ENCODE measurements at places on chromosomes 1 and 21.
A peak's percentile ranks its signal among the peaks of the same experiment; 100 is the strongest.

GRCh38 chr1:77538956-77539518 lies 143.4 kb downstream of the ZZZ3 start:
- H3K36me3 ChIP-seq, result no peaks in the 10 kb centered on the region
- peak overlapping the region; percentile 22 for H3K27ac ChIP-seq
- no peaks in the 10 kb centered on the region for H3K27me3 ChIP-seq
- H3K4me3 ChIP-seq, result no peak overlapping the region
- peaks cover 14% of the 10 kb centered on the region for H3K4me1 ChIP-seq

GRCh38 chr1:208150833-208151458 lies 93.2 kb downstream of the PLXNA2 start:
- DNase-seq, result no peak
- no peak overlapping the region for H3K4me3 ChIP-seq
- H3K4me1 ChIP-seq, result peaks cover 17% of the 10 kb centered on the region
- H3K27me3 ChIP-seq, result no peaks in the 10 kb centered on the region
- H3K27ac ChIP-seq, result no peak overlapping the region

GRCh38 chr1:71166178-71167173 lies 85.6 kb upstream of the ZRANB2 start:
- no peak overlapping the region for H3K4me3 ChIP-seq
- no peaks in the 10 kb centered on the region for H3K27me3 ChIP-seq
- no peak overlapping the region for H3K27ac ChIP-seq
- H3K4me1 ChIP-seq, result no peaks in the 10 kb centered on the region
- no peak for DNase-seq
- H3K36me3 ChIP-seq, result no peaks in the 10 kb centered on the region

DNA sequence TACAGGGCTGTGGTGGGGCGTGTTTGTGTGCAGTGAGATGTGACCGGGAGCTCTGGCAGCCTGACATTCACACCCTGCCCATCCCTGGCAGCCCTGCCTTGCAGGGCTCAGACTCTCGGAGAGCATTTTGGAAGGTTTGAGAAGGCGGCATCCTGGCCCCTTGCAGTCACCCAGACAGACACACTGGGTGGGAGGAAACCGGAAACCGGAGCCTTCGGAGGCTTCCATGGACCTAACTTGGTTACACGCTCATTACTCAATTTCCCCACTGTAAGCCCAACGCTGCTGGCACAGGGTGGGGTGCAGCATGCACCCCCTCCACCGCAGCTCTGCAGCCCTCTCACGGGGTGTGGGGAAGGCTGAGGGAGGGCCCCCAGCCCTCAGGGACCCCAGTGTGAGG lies 22.2 kb upstream of the RSPO1 start:
- H3K4me3 ChIP-seq, result no peak overlapping the region
- DNase-seq, result no peak
- no peaks in the 10 kb centered on the region for H3K36me3 ChIP-seq
- no peak overlapping the region for H3K27ac ChIP-seq
- H3K4me1 ChIP-seq, result no peaks in the 10 kb centered on the region

GRCh38 chr1:213985209-213986019 lies 2.4 kb upstream of the PROX1 start:
- peak overlapping the region; percentile 83 for H3K27ac ChIP-seq
- no peak for DNase-seq
- peak overlapping the region; percentile 67 for H3K4me3 ChIP-seq
- no peaks in the 10 kb centered on the region for H3K4me1 ChIP-seq

DNA sequence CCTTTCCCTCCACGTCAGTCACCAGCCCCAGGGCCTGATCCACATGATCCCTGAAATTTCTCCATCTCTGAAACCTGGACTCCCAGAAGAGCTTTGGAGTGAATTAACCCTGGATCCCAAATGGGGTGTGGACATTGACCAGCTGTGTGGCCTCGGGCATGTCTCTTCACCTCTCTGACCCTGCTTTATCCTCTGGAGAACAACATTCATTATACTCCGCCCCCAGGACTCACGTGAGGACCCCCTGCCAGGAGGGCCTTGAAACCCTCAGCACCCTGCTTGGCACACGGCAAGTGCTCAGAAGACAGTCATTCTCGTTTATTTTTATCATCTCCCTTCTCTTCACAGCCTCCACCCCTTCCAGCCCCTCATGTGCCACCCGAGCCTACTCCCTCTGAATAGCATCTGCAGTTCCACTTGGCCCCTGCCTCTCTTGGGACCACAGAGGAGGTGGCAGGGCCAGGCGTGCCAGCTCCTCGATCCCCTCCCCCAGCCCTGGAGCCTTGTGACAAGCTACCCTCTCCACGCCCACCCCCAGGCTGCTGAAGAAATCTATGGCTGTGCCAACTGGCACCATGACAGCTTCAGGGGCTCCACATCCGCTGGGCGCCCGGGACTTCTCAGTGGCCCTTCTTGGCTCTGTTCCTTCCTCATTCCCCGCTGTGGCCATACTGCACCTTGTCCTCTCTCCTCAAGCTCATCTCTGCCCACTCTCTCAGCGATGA lies 18.0 kb downstream of the ADGRB2 start:
- H3K27ac ChIP-seq, result no peak overlapping the region
- H3K27me3 ChIP-seq, result no peaks in the 10 kb centered on the region
- no peak overlapping the region for H3K4me3 ChIP-seq
- no peak for DNase-seq
- H3K4me1 ChIP-seq, result no peaks in the 10 kb centered on the region

DNA sequence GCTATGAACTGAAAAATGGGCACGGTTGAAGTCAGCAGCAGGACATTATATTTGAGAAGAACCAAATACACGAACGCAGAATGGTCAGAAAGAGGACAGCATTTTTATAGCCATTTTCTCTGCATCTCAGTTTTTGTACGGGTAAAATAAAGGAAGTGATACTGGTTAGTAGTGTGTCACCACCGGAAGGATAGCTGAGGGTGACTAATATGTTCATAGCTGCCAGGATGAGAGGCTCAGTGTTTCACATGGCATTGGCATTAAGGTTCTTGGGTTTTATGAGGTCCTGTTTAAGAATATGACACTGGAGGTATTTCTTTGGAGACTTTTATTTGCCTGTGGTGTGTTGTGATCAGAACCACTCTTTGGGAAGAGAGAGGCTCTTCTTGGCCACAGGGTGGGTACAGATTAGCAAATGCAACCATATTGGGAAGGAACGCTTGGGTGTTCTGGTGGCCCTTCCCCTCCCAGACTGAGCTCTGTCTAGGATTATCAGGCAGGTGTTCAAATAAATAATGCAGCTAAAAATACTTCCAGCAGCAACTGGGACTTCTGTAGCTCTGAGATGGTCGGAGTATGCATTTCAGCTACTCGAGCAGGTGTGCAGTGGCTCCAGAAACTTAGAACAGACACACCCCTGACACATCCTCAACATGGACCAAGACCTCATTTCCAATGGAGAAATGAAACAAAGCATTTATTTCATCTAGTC lies 158.2 kb downstream of the PBX1 start:
- no peaks in the 10 kb centered on the region for H3K27me3 ChIP-seq
- H3K36me3 ChIP-seq, result no peaks in the 10 kb centered on the region
- DNase-seq, result no peak
- H3K4me3 ChIP-seq, result no peak overlapping the region
- H3K27ac ChIP-seq, result peak overlapping the region; percentile 27

- H3K4me1 ChIP-seq, result no peaks in the 10 kb centered on the region
- H3K36me3 ChIP-seq, result no peaks in the 10 kb centered on the region
- H3K27me3 ChIP-seq, result no peaks in the 10 kb centered on the region
- no peak for DNase-seq
Observed at GRCh38 chr1:240173836-240174235, 82.2 kb downstream of the FMN2 start.

DNA sequence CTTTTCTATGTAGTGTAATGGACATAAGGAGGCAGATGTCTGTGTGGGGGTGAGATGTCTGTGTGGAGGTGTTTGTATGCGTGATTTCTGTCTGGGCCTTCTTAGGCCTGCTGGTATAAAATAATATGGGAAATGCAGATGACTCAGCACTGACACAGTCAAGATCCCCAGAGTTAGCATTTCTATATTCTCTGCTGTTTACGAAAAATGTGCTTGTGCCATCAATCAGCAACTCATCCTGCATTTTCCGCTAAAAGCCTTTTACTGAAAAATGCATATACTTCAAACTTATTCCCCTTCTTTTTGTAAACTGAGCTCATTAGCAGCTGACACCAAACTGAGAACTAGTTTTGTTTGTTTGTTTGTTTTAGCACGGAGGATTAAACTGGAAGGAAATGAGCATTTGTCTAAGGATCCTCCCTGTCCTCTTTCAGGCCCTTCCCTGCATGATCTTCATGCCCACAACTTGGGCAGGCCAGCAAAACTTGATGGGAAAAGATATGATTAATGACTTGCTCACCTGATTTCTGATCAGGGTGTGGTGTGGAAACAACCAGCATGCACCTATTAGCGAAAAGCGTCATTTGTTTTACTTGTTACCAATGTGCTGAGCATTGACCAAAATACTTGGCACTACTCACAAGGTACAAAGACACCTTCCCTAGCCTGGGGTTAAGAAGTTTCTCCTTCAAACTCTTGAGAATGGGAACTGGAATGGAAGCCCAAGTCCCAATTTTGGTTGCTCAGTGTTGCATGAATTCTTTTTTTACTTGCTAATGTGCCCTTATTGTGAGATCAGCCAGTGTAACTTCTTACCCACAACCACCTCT lies 77.4 kb downstream of the NDUFS5 start:
- H3K27ac ChIP-seq, result no peak overlapping the region
- no peaks in the 10 kb centered on the region for H3K36me3 ChIP-seq
- no peak overlapping the region for H3K4me3 ChIP-seq
- DNase-seq, result no peak
- no peaks in the 10 kb centered on the region for H3K27me3 ChIP-seq

- no peak for DNase-seq
- H3K36me3 ChIP-seq, result no peaks in the 10 kb centered on the region
- no peak overlapping the region for H3K4me3 ChIP-seq
- no peaks in the 10 kb centered on the region for H3K4me1 ChIP-seq
- H3K27me3 ChIP-seq, result no peaks in the 10 kb centered on the region
Observed at GRCh38 chr1:18091660-18092446, 15.7 kb upstream of the IGSF21 start.
